Peyer's patch (tissue), 4 donors: ENCODE measurements at places on chromosomes 1 and 21. TPM values are rescaled to one million over a fixed set of nuclear protein-coding genes. Genes with fewer than 3 reads are reported as not detected.
A peak's percentile ranks its signal among the peaks of the same experiment; 100 is the strongest.

DNA sequence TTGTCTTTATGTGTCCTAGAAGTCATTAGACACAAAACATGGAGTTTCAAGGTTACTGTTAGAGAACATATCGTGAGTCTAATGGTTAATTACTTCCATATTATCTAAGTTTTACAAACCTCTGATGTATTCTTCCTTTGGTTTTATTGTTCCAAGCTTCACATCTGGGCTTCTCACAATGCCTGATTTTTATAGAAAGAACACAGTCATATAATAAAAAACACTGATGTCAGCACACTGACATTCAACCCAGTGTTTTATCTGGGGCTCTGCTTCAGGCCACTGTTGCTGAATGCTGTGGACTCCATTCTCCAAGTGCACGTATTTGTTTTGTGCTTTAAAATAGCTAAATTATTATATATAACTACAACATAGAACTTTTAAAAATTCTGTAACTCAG lies 232.9 kb downstream of the SMYD3 start:
- no peak for DNase-seq
- H3K4me3 ChIP-seq, result no peak overlapping the region
- H3K27me3 ChIP-seq, result no peaks in the 10 kb centered on the region
- no peaks in the 10 kb centered on the region for H3K4me1 ChIP-seq
- H3K27ac ChIP-seq, result no peak overlapping the region

GRCh38 chr1:235883261-235883927 lies 16.7 kb upstream of the LYST start:
- no peak overlapping the region for H3K4me3 ChIP-seq
- no peaks in the 10 kb centered on the region for H3K36me3 ChIP-seq
- H3K27me3 ChIP-seq, result no peaks in the 10 kb centered on the region
- H3K4me1 ChIP-seq, result no peaks in the 10 kb centered on the region

GRCh38 chr1:197606168-197606845 lies 169.0 kb downstream of the DENND1B start:
- H3K36me3 ChIP-seq, result no peaks in the 10 kb centered on the region
- no peak for DNase-seq
- no peak overlapping the region for H3K4me3 ChIP-seq
- no peaks in the 10 kb centered on the region for H3K4me1 ChIP-seq
- H3K27ac ChIP-seq, result no peak overlapping the region
- H3K27me3 ChIP-seq, result no peaks in the 10 kb centered on the region

DNA sequence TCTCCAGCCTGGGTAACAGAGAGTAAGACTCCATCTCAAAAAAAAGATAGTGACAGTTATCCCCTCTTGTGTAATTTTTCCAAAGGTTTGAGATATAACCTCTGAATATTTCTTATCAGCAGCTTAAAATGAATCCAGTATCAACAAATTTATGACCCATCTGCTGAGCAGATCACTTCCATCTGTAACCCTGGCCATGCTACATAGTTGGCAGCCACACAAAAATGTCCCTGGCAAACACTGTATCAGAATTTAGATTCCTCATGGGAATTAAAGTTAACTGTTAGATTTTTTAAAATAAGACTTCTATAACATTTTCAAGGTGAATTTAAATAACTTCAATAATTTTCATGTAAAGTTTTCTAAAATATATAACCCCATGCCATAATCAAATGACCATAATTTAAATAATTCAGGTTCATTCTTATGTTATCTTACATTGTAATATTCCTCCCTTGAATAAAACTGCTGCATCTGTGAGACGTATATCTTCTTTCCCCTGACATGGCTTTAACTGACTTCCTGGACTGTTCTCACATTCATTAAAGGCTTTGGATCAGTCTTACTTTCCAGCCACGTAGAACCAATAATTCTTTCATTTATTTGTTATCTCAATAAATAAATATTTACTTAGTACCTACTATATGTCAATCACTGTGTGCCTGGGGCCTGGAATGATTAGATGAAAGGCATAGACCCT lies 5.3 kb upstream of the PRPF38B start:
- H3K4me1 ChIP-seq, result no peaks in the 10 kb centered on the region
- DNase-seq, result no peak
- no peak overlapping the region for H3K4me3 ChIP-seq

DNA sequence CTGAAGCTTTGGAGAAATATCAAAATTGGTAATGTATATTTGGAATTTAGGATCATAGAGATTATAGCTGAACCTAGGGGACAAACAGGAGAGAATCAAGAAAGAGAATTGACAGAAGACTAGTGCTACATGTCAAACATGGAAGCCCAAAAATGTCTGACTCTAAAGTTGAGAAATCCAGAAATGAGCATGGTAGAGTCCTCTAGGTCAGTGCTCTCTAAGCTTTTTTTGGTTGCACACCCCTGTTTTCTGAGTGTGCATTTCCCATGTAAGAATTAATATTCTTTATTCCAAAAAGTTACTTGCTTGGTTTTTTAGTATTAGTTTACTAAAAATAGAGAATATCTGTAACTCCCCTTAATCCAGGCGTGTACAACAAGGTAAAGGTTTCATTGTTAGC lies 25.6 kb downstream of the NFYC start:
- peaks cover 8% of the 10 kb centered on the region for H3K4me1 ChIP-seq
- DNase-seq, result no peak
- H3K36me3 ChIP-seq, result no peaks in the 10 kb centered on the region
- no peak overlapping the region for H3K4me3 ChIP-seq
- H3K27me3 ChIP-seq, result no peaks in the 10 kb centered on the region

DNA sequence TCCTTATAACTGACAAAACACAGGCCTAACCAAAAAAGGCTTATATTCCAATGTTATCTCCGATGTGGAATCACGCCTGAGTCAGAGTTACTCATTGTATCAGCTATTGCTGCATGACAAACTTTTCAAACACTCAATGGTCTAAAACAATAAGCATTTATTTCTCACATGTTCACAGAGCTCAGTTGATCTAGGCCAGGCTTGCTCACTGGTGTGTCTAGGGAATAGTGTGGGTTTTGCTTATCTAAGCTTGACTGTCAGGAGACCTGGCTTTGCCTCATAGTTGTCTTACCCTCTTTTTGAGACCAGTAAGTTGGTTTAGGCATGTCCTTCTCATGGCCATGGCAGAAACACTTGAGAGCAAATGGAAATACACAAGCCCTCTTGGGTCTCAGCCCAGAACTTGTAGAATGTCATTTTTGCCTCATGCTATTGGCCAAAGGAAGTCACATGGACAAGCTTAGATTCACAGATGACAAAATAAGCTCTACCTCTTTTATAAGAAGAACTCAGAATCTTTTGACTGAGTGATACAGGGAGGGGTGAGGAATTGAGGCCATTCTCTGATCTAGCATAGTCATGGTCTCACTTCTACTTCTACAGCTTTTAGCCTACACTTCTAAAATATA lies 130.8 kb downstream of the HMCN1 start:
- no peaks in the 10 kb centered on the region for H3K4me1 ChIP-seq
- no peaks in the 10 kb centered on the region for H3K36me3 ChIP-seq
- H3K4me3 ChIP-seq, result no peak overlapping the region
- H3K27ac ChIP-seq, result no peak overlapping the region

DNA sequence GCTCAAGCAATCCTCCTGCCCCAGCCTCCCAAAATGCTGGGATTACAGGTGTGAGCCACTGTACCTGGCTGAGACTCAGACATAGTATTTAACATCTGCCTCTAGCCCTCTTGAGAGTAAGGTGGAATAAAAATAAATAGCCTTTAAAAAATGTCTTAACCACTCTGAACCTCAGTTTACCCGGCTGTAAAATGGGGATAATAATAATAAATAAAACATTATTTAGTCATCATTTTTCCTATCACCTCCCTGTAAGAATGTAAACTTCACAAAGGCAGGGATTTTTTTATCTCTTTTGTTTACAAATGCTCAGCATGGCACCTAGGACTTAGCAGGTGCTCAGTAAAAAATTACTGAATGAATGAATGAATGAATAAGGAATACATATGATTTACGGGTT lies 17.2 kb downstream of the EPHB2 start:
- H3K27ac ChIP-seq, result no peak overlapping the region
- no peak overlapping the region for H3K4me3 ChIP-seq
- no peaks in the 10 kb centered on the region for H3K36me3 ChIP-seq
- no peaks in the 10 kb centered on the region for H3K27me3 ChIP-seq
- H3K4me1 ChIP-seq, result no peaks in the 10 kb centered on the region

DNA sequence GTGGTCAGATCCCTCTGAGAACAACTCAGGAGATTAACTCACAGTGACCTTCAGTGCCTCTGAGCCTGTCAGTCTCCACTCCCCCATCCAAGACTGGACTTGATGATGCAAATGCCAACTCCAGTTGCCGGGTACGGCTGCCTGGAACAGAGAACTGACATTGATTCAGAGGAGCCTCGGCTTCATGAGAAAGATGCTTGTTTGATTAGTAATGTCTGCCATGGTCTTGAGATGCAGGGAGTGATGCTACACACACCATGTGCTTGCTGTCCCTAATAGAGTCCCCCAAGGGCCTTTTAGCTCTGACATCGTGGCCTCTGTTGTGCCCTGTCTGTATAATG lies 51.8 kb upstream of the LRP8 start:
- DNase-seq, result peak; percentile 13
- no peak overlapping the region for H3K27ac ChIP-seq
- no peak overlapping the region for H3K4me3 ChIP-seq
- no peaks in the 10 kb centered on the region for H3K4me1 ChIP-seq
- H3K27me3 ChIP-seq, result no peaks in the 10 kb centered on the region
- no peaks in the 10 kb centered on the region for H3K36me3 ChIP-seq

- no peaks in the 10 kb centered on the region for H3K27me3 ChIP-seq
- no peak overlapping the region for H3K4me3 ChIP-seq
- no peak overlapping the region for H3K27ac ChIP-seq
- no peaks in the 10 kb centered on the region for H3K36me3 ChIP-seq
- H3K4me1 ChIP-seq, result no peaks in the 10 kb centered on the region
Measured at GRCh38 chr1:151710187-151710840, 6.3 kb downstream of the CELF3 start.

DNA sequence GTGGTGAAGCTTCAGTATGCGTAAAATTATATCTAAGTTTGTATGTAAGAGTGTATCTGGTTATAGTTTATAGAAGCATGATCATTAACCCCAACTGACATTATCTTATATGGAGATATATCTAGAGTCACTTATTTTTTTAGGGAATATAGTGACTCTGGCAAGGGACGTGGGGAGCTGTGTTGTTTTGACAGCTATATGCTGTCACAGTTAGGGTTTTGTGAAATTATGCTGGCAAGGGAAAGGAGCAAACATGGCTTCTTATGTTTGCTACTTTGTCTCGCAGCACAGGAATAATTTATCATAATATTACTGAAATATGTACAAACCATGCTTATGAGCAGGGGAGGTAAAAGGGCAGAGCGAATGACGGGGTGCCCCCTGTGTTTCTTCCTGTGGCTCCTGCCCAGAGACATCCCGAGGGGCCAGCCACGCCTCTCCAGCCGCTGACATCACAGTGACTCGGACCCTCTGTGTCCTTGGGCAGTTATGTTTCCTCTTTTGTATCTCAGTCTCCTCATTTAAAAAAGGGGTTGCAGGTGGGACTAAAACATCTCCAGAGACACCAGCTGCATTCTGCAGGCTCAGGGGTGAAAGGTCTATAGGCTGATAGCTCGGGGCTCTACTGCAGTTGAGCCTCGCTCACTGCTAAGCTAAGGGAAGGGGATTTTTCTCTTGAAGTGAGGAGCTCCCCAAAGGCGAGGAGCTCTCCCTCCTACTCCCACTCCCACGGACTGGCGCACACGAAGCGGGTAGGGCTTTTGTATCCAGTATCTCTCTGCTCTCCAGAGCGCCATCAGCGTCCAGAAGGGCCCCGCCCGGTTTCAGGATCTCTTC lies 14.9 kb downstream of the A3GALT2 start:
- H3K4me1 ChIP-seq, result peaks cover 6% of the 10 kb centered on the region
- no peak for DNase-seq
- H3K27ac ChIP-seq, result no peak overlapping the region
- no peak overlapping the region for H3K4me3 ChIP-seq
- H3K36me3 ChIP-seq, result no peaks in the 10 kb centered on the region
- no peaks in the 10 kb centered on the region for H3K27me3 ChIP-seq

GRCh38 chr1:63913533-63913932 lies 139.7 kb downstream of the ROR1 start:
- H3K4me1 ChIP-seq, result no peaks in the 10 kb centered on the region
- no peaks in the 10 kb centered on the region for H3K36me3 ChIP-seq
- H3K27me3 ChIP-seq, result no peaks in the 10 kb centered on the region
- no peak for DNase-seq
- H3K4me3 ChIP-seq, result no peak overlapping the region
- H3K27ac ChIP-seq, result no peak overlapping the region

DNA sequence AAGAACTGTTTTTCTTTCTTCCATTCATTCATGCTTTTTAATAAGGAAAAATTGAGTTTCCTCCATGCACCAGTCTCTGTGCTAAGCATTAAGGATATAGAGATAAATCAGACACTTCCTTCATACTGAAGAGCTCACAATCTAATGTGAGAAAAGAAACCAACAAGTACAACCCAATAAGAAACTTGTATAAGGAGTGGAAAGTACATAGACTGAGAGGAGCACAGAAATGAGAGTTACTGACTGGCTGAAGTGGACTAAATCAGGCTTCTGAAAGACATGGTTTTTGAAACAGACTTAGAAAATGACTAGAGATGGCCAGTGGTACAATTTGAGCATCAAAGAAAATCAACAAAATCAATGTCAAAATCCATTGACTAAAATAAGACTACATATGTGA lies 524.4 kb downstream of the PLPP3 start:
- no peaks in the 10 kb centered on the region for H3K27me3 ChIP-seq
- H3K4me1 ChIP-seq, result no peaks in the 10 kb centered on the region
- no peaks in the 10 kb centered on the region for H3K36me3 ChIP-seq
- H3K4me3 ChIP-seq, result no peak overlapping the region
- H3K27ac ChIP-seq, result no peak overlapping the region
- no peak for DNase-seq

DNA sequence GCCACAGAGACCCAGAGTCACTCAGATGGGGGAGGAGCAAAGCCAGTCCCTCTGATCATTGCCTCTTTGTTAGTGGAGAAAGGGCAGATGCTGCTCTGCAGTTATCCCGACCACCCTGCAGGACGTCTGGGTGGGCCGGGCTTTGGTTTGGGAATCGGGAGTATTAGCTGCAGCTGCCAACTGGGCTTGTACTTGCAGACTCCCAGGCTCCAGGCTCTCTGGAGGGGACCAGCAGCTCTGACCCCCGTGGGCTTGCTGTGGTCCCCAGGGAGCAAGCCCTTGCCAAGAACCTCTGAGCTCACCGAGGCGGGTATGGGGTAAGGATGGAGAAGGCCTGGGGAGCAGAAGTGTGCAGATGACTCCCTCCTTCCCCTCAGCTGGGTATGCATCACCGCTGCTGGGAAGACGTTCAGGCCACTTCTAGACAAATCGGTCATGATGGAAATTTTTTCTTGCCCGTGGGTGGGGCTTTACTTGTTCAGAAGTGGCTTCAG lies 21.6 kb downstream of the MAPKAPK2 start:
- no peak overlapping the region for H3K4me3 ChIP-seq
- no peaks in the 10 kb centered on the region for H3K4me1 ChIP-seq
- peak overlapping the region; percentile 55 for H3K27ac ChIP-seq

- H3K36me3 ChIP-seq, result peaks cover 8% of the 10 kb centered on the region
- H3K27ac ChIP-seq, result no peak overlapping the region
- H3K27me3 ChIP-seq, result no peaks in the 10 kb centered on the region
- no peak overlapping the region for H3K4me3 ChIP-seq
- no peak for DNase-seq
- H3K4me1 ChIP-seq, result no peaks in the 10 kb centered on the region
Measured at GRCh38 chr1:186330758-186331157, 44.3 kb downstream of the TPR start.

KRTAP13-2 gene
- not detected for total RNA-seq

POU2F1 gene
- total RNA-seq, result 11.5 TPM

ASPM gene
- total RNA-seq, result 10.7 TPM

LDLRAD2 gene
- not detected for total RNA-seq

NBL1 gene
- 324 TPM for total RNA-seq

OR10T2 gene
- not detected for total RNA-seq
